ENCODE measurements at places on chromosomes 1 and 21.

DNA sequence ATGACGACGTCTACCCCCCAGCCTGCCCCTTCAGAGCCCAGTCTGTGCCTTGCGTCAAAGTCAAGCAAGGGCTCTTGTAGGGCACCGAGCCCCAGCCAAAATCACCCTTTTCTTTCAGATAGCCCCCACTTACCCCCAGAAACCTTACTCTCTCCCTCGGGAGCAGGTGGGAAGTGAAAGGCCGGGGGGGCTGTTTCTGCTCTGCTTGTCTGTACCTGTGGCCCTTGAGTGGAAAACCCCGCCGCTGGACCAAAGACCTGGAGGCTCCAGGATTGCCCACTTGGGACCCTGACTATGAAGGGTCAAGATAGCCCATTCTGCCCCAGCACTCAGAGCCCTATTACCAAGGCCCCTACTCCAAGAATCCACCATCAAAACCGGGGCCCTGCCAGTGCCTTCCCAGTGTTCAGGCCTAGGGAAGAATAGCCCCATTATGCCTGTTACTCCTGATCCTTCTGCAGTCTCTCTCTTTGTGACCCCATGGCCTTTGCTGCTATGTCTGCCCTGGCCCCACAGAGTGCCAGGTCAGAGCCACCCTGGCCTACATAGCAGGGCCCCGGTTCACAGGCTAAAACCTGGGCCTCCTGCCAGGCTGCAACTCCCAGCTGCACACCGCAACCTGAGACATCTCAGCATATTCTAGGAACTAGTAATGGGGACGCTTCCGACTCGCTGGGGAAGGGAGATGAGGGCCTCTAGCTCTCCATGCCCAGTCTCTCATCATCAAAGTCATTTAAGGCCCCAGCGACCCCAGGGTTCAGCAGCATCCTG lies 22.2 kb upstream of the HPDL start:
- DNase-seq = peak; percentile 40

DNA sequence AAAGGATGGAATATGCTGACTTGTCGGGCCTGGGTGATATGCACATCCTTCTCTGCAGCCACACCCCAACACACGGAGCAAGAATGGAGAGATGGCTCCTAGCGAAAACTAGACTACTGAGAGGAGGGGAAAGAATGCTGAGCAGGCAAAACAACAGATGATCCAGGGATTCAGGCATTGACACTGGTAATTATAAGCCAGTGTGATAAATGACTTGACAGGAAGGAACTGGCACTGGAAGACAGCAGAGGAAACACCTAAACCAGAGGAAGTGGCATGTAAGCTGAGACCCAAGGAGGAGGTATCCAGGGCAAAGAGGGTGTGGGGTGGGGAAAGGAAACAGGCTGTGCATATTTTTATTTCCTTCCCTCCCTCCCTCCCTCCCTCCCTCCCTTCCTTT lies 31.7 kb upstream of the KHDRBS1 start:
- DNase-seq = no peak

- DNase-seq = no peak
Observed at GRCh38 chr1:29639156-29639736, 402.9 kb downstream of the PTPRU start.

- no peak for DNase-seq
Observed at GRCh38 chr21:21158376-21158918, 160.2 kb downstream of the NCAM2 start.

DNA sequence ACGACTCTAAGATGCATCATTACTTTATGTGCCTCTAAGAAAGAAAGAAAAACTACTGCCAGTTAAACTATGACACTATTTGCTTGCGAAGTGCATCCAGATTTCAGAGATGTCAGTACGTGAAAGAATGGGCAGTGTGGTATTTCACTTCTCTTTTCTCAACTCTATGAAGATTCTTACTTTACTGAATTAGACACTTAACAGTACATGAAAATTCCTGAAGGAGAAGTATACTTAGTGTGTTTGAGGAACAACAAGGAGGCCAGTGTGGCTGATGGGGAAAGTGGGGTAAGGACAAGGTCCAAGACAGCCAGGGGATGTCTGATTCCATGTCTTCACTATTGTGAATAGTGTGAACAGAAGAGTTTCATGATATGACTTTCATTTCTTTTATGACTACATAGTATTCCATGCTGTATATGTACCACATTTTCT lies 53.9 kb upstream of the HSD17B7 start:
- DNase-seq = no peak

GRCh38 chr21:36733857-36734256 lies 34.9 kb downstream of the SIM2 start:
- no peak for DNase-seq

- no peak for DNase-seq
Observed at GRCh38 chr21:46442938-46443337, 15.8 kb upstream of the DIP2A start.

DNA sequence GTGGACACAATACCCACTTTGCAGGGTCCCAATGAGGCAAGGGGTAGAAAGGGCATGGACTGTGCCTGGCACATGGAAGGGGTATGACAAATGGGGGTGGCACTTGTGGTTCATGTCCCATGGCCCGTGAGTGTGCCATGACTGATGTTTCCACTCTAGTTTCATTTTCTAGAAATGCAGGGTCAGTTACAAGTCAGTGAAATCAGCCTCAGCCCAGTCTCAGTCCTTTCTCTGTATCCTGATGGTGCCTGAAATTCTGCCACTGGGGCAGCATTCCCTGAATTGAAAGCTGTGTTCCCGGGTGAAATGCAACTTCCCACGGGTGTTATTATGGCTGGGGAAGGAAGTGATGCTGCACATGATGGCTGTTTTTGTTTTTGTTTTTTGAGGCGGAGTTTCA lies 110.8 kb upstream of the ZBTB40 start:
- no peak for DNase-seq

GRCh38 chr1:66247415-66248208 lies 286.3 kb upstream of the SGIP1 start:
- DNase-seq = no peak

GRCh38 chr1:19484798-19485361 lies 459 bp downstream of the CAPZB start:
- no peak for DNase-seq

DNA sequence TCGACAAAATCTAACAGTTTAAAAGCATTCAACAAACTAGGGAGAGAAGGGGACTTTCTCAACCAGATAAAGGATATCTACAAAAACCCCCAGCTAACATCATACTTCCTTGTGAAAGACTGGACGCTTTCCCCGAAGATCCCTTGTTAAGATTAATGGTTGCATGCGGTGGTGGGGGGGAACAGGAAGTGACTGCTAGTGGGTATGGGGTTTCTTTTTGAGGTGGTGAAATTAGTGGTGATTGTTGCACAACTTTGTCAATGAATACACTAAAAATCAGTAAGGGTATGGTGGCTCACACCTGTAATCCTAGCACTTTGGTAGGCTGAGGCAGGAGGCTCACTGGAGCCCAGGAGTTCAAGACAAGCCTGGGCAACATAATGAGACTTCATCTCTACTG lies 26.9 kb upstream of the EYA3 start:
- no peak for DNase-seq

DNA sequence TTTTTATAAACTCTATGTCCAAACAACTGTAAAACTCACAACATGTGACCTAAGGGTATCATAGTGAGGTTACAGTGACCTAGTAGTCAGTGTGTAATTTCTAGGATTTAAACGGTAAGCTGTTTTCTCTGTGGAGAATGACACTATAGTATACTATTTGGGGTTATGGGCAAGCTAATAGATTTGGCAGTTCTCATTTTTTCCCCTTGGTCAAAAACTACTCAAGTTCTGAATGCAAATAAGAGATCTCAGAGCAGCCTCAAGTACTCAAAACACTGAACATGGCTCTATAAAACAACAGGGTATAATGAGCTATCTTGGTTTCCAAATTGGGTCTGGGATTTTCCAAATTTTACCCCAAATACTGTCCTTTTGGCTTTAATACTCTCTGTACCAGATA lies 88.5 kb upstream of the HMCN1 start:
- DNase-seq = no peak

DNA sequence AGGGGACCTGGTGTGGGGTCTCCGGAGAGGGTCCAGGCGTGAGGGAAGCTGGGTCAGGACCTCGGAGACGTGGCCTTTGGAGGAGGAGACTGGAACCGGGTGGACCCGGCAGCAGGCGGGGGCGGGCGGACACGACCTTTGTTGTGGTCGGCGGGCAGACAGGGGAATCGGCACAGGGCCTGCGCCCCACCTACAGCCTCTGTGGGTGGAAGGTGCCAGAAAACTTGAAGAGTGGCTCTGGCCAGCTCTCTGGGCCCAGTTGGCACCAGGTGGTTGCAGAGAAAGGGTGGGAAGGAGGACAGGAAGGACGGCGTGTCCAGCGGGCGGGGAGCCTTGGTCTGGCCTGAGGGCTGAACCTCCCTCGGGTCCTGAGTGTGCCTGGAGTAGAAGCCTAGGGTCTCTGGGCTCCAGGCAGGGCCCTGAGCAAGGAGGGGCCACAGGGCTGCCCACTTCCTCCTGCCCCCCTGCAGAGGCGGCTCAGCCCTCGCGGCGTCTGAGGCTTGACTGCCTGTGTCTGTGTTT lies 7.7 kb upstream of the TTLL10 start:
- no peak for DNase-seq

DNA sequence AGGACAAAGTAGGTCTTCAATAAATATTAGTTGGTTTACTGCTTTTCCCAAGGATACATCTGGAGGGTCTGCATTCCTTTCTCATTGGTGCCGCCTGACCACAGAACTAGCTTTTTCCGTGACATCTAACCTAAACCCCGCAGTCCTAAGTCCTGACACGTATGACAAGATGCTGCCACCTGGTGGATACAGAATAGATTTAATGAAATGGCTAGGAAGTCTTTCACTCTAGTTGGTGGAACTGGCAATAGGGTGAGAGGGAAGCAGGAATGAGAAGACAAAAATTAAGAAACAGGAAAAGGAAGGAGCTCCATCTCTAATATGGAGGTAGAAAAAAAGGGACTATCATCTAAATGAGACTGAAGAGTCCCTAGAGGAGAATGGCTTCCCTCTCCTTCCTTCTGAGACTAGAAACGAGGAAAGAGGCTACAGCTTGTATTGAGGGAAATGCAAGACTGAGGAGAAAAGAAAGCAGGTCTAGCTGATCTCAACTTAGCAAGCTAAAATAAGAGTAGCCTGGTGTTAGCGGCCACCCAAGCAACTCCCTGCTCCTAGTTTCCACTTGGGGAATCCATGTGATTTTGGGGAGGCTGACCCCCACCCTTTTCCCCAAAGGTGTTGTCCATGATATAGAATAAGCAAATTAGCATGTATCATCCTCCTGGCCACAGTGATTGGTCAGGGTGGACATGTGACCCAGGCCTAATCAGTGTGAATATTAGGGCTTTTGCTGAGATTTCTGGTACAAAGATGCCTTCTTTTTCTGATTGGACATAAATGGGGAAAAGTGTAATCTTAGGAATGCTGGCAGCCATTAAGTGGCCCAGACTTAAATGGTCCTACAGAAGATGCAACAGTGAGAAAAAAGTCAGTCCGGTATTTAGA lies 5.9 kb downstream of the RFX5 start:
- DNase-seq = peak; percentile 100

- no peak for DNase-seq
Observed at GRCh38 chr1:10644307-10645128, 151.9 kb downstream of the CASZ1 start.

GRCh38 chr1:147579532-147579931 lies 38.2 kb downstream of the BCL9 start:
- DNase-seq = no peak

- no peak for DNase-seq
Observed at GRCh38 chr1:50426108-50426700, 3.0 kb upstream of the DMRTA2 start.

DNA sequence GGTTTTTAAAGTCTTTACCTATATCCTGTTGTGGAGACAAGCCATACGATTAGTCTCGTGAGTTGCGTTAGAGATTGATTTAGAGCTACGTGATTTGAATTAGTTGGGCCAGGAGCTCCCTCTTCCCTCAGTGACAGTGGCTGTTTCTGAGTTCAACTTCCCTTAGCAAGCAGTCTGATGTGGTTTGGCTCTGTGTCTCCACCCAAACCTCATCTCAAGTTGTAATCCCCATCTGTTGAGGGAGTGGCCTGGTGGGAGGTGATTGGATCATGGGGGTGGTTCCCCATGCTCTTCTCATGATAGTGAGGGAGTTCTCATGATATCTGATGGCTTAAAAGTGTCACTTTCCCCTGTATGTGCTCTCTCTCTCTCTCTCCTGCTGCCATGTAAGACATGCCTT lies 192.9 kb upstream of the PTGFR start:
- DNase-seq = peak; percentile 86

GRCh38 chr1:235291599-235292091 lies 36.3 kb downstream of the ARID4B start:
- no peak for DNase-seq

GRCh38 chr1:40789342-40789598 lies 5.7 kb downstream of the KCNQ4 start:
- DNase-seq = no peak

- no peak for DNase-seq
Observed at GRCh38 chr21:44304877-44305293, 5.0 kb downstream of the PFKL start.

GRCh38 chr1:29234471-29234870 lies 1.9 kb upstream of the PTPRU start:
- DNase-seq = no peak

DNA sequence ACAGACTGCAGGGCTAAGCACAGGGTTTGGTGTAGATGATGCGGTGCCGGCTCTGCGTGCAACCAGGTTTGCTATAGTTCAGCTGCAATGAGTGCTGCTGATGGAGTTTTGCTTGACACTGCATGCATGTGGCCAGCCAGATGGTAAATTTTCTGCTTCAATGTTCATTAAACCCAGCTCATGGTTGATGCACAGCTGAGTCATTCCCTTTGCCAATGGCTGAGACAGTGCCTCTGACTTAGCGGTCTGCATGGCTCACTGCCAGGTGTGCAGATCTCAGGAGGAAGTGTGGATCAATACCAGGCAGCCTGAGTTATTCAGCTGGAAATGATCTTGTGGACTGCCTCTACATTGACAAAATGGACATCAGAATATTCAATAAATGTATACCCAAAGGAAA lies 172.7 kb upstream of the ZP4 start:
- DNase-seq = peak; percentile 64

GRCh38 chr1:68175621-68176398 lies 56.5 kb downstream of the WLS start:
- peak; percentile 25 for DNase-seq

GRCh38 chr1:52669696-52670095 lies 28.5 kb downstream of the COA7 start:
- no peak for DNase-seq

- no peak for DNase-seq
Observed at GRCh38 chr1:66981679-66982078, 56.9 kb downstream of the MIER1 start.

- no peak for DNase-seq
Observed at GRCh38 chr1:235950318-235950717, 83.6 kb upstream of the LYST start.

DNA sequence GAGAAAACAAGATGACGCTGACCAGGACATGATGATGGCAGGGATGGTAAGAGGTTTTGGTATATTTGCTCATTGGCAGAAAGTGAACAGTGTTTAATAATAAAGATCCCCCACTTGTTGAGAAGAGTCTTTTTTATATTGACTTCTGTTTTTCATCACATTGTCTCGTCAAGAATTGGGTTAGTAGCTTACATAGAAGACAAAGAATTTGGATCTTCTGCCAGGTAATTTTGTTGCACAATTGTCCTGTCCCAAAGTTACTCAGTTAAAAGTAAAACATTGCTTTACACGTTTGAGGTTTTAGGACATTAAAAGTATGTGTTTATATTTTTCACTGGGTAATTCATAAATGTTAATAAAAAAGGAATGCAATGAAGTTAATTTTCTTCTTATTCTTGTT lies 48.3 kb upstream of the LAMC2 start:
- DNase-seq = no peak
